ENCODE measurements at places on chromosomes 12 and 14.
A peak's percentile ranks its signal among the peaks of the same experiment; 100 is the strongest.

DNA sequence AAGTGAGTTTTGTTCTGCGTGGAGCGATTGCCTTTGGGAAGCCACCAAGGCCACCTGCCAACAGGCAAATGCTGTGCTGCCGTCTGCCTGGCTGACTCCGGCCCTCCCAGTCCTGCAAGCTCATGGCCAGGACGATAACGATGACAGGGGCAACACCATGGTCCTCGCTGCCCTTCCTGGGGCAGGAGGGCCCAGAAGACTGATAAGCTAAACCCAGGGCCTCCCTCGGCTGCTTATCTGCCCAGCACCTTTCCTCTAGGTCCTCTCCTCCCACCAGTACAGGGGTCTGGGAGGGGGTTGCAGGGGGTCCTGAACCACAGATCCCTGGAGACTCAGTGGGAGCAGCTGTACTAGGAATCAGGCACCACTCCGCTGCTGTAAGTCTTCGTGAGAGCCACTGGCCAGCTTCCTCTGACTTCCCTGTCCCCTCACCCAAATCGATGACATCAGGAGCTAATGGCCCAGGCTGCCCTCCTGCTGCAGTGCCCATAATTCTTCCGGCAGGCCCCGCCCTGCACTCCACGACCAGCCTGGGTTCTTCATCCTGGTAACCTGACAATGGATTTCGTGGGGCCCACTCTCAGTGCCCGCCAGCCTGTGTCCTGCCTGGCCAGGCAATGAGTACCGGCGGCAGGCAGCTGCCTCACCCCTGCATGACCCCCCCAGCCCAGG is 5.1 kb downstream of the ANKRD9 start:
- DNase-seq: no peak

GRCh38 chr14:21978184-21978998 is 304.8 kb upstream of the OR4E1 start:
- DNase-seq: peak; percentile 34

DNA sequence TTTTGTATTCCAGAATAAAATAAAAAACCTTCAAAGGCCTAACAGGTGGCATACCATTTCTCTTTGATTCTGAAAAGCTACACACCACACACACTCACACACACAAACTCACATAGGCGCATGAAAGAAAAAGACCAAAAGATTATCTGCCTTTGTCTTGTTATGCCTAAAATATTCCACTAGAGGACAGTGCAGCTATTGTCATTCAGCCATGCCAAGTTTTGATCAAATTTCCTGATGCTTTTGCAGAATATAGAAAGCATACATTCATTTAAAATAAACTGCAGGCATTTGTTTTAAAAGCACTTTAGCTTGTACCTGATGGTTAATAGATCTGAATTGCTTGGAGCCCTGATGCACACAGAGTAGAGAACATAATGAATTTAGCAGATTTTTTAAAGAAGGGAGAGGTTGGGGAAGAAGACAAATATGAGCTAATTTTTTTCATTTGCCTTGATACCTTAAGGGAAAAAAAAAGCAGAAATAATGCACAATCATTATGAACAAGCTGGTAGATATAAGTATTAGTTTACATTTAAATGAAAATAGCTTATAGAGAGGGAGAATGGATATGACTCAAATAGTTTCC is 1766.9 kb upstream of the SEL1L start:
- peak; percentile 58 for DNase-seq

- DNase-seq: no peak
Observed at GRCh38 chr14:61281186-61281947, at the start of gene TMEM30B. Gene TMEM30B (minus strand): TSS chr14:61281338. CDS start chr14:61281147, 191 bp downstream.

DNA sequence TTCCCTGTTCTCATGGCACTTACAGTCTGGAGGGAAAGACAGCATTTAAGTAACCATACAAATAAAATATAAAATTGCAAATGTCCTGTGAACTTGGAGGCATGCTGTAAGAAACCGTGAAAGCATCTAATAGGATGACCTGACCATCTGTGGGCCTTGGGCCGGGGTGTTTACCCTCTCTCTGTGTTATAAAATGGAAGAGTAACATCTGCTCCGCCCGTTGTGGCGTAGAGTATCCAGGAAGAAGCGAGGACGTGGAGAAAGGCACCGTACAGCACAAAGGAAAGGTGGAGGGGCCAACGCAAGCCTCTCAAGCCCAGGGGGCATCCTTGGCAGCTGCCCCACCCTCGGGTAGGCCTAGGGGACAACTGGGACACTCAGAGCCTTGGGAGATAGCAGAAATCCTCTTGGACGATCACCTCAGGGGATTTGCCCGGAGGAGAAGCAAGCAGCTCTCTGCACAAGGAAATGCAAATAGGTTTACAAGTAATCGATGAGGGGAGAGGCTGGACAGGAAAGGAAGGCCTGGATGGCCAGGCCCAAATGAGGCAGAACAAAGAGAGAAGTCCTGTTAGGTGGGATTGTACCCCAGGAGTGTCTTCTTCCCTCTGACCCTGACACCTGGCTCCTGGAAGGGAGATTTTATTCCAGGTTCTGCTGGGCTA is 26.2 kb downstream of the VSX2 start:
- no peak for DNase-seq

- DNase-seq: no peak
Observed at GRCh38 chr14:100587086-100587762, at the start of gene BEGAIN. Gene BEGAIN (minus strand): TSS chr14:100587417. CDS start chr14:100587290, 127 bp downstream.

GRCh38 chr12:68806488-68807237 is 1.3 kb upstream of the MDM2 start:
- no peak for DNase-seq

DNA sequence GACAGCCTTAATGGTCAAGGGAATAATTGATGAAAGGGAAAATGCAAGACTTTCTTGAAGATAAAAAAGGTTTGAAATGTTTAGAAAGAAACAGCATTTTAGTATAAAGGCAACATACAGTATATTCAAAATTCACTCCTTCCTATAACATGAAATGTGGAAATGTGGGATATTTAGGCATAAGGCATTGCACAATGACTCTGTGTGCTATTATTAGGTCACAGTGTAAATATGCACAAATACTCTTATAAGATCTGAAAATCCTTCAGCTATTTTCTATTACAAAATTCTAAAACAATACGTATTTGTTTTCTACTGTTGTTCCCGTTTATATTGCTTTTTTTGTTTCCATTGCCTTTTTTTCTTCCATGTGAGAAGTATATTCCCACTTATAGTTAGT is 127.7 kb downstream of the SLC16A7 start:
- no peak for DNase-seq

DNA sequence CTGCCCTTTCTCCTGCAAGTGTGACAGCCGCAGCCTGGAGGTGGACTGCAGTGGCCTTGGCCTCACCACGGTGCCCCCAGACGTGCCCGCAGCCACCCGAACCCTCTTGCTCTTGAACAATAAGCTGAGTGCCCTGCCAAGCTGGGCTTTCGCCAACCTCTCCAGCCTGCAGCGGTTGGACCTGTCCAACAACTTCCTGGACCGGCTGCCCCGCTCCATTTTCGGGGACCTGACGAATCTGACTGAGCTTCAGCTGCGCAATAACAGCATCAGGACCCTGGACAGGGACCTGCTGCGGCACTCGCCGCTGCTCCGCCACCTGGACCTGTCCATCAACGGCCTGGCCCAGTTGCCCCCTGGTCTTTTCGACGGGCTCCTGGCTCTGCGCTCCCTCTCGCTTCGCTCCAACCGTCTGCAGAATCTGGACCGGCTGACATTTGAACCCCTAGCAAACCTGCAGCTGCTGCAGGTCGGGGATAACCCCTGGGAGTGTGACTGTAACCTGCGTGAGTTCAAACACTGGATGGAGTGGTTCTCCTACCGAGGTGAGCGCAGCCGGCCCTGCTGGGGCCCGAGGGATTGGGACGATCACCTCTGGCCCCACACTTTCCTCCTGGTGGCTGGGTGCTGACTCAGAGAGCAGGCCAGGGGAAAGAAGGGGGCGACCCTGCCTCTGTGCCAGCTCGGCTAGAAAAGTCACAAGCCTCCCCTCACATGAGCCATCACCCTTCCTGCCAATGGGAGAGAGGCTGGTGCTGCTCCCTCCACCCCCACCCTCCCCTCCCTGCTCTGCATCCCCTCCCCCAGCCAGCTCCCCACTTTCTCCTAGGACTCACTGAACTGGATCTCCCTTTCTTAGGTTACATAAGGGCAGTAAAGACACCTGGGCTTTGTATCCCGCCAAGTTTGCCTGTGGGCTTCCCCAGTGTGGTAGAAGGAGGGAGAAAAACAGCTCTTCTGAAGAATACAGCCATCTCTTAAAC is 10.9 kb downstream of the LRTM2 start:
- peak; percentile 66 for DNase-seq

DNA sequence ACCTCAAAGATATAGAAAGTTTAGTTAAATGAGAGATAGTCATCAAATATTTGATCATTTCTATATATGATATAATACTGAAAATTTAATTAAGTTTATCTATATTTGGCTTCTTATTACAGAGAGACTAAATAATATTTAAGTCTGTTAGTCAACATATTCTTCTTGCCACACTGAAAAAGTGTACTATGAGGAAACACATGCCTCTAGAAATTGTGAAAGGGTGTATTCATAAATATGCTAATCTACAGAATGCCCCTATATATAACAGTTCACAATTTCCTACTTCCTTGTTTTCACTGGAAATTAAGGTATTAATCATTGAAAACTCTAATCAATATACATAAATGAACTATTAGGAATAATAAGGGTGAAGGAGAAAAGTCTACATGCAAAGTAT is 31.4 kb upstream of the ETV6 start:
- DNase-seq: no peak

- DNase-seq: peak; percentile 87
Observed at GRCh38 chr14:96146131-96146771, 58.4 kb upstream of the BDKRB2 start.

GRCh38 chr14:72033365-72033764 is 101.1 kb downstream of the RGS6 start:
- DNase-seq: no peak

DNA sequence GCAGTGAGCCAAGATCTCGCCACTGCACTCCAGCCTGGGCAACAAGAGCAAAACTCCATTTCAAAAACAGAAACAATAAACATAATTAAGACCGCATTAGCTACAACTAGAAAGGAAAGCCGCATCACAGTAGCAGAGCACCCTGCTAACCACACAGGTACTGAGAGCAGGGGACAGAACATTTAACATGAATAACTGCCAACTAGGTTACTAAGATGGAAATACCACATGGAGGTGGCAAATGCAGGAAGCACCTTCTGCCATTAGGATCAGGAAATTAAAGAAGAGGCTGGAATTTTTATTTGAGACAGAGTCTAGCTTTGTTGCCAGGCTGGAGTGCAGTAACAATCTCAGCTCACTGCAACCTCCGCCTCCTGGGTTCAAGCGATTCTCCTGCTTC is 41.9 kb downstream of the CDC42BPB start:
- DNase-seq: no peak

- DNase-seq: no peak
Observed at GRCh38 chr14:33524244-33524643, 426.6 kb downstream of the EGLN3 start.

DNA sequence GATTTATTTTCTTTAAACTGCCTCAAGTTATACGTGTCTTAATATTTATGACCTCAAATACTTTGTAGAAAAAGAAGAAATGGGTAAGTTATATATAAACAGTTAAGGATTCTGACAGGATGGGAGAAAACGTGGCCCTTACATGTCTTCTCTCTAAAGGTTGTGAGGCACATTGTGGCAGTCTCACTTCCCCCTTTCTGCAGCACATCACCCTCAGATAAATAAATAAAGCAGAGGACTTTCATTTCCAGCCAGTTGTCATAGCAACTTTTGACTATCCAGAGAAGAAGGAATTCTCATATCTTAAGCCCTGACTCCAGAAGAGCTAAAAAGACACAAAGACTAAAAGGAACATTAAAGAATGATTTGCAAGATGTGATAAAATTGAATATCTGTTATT is 28.8 kb upstream of the CEP83 start:
- no peak for DNase-seq

DNA sequence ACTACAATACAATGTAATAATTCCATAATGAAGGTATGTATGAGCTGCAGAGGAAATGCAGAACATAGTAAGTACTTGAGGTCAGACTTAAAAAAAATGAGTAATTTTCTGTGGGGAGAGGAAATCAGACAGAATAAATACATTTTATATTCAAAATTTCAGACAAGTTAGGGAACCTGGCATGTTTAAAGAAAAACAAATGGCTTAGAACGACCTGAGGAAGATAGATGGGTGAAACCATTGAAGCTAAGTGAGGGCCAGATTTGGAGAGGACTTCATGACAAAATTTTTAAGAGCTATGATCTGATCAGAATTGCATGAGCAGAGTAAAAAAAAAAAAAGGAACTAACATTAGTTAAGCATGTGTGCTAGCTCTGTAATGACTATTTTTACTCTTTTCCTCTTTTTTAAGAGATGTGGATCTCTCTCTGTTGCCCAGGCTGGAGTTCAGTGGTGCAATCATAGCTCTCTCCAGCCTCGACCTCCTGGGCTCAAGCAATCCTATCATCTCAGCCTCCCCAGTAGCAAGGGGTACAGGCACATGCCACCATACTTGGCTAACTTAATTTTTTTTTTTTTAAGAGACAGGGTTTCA is 157.6 kb upstream of the PDE3A start:
- no peak for DNase-seq

DNA sequence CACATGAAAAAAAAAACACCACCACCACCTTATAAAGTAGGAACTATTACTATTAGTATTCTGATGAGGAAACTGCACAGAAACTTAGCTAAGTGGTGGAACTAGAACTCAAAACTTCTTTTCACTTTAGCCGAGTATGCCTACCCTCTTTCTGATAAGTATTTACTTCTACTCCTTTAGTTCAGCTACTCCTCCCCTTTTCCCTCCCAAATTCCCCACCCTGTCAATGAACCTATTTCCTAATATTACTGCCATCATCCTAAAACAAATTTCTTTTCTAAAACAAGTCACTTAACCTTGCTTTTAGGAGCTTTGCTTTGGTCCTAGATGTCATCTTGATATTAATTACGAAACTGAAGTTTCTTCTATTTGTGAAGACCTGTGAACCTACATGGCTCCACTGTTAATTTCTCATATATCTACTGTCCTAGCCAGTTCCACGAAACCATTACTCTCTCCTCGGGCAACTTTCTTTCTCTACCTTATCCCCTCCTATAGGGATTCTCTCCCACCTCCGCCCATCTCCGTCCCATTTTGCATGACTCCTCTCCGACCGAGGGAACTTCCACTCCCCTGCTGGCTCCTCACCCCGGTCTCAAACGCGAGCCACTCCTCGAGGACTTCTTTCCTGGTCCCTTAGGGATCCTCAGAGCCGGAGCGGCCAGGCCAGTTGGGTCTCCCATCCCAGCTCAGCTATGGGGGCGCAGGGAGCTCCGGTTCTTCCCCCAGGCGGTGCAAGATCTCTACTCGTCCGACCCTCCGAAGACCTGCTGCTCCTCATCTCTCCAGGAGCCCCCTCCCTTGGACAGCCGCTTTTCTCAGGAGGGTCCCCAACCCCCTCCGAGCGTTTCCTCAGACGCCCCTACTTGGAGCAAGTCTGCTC is 1.1 kb downstream of the NUMB start:
- no peak for DNase-seq

GRCh38 chr12:64965920-64966319 is 141.5 kb downstream of the TBC1D30 start:
- no peak for DNase-seq

GRCh38 chr14:104550861-104551728 is 28.5 kb upstream of the C14orf180 start:
- DNase-seq: no peak

- no peak for DNase-seq
Observed at GRCh38 chr12:15372352-15372751, 50.0 kb downstream of the PTPRO start.

All from amniotic epithelial cell (primary cell).